ENCODE measurements at places on chromosomes 7 and 10.

- no peak for DNase-seq
Observed at GRCh38 chr7:55206235-55207029, 158.7 kb upstream of the LANCL2 start.

- peak; percentile 8 for DNase-seq
Observed at GRCh38 chr10:26525586-26525985, 87.4 kb downstream of the APBB1IP start.

DNA sequence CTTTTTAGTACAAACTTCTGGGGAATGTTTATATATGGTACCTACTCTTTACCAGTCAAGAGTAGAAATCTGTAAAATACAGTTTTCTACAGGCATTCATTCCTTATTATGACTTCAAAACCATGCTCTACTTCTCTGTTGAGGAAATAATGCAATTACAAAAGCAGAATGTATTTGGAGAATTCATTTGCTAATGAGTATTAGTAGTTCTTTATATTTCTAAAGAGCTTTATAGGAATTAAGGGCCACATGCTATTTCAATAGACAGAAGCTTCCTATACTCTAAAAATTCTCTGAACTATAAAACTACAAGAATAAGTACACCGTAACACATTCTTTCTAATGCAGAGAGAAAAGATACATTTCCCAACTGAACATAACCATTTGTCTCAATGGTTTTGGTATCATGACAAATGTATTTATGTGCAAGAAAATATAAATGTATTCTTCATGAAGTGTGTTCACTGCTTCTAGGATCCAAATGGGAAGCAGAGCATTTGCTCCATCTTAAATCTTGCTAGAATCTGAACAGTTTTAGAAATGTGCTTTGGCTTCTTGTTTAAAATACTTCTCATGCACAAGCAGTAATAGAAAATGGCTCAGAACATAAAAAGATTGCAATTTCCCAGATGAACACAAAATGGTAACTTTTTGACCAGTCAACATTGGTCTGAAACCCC is 21.8 kb downstream of the CDK1 start:
- DNase-seq, result no peak

DNA sequence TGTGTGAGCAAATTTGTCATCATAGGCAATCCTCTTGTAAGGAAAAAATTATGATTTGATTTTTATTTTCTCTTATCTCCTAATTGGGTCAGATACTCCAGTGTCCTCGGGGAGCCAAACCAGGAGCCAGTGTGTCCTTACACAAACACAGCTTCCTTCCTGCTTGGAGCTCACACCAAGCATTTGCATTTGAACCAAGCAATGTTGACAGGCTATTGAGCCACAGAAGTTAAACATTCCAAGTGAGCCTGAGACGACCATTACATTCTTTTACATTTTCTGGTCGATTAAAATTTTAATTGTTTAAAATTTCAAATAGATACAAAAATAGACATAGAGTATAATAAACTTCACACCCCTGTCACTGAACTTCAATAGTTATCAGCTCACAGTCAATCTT is 194.8 kb downstream of the CFTR start:
- no peak for DNase-seq

GRCh38 chr7:123657304-123657685 is 1.6 kb downstream of the LMOD2 start:
- no peak for DNase-seq

- no peak for DNase-seq
Observed at GRCh38 chr10:91977491-91977890, 53.9 kb downstream of the BTAF1 start.

DNA sequence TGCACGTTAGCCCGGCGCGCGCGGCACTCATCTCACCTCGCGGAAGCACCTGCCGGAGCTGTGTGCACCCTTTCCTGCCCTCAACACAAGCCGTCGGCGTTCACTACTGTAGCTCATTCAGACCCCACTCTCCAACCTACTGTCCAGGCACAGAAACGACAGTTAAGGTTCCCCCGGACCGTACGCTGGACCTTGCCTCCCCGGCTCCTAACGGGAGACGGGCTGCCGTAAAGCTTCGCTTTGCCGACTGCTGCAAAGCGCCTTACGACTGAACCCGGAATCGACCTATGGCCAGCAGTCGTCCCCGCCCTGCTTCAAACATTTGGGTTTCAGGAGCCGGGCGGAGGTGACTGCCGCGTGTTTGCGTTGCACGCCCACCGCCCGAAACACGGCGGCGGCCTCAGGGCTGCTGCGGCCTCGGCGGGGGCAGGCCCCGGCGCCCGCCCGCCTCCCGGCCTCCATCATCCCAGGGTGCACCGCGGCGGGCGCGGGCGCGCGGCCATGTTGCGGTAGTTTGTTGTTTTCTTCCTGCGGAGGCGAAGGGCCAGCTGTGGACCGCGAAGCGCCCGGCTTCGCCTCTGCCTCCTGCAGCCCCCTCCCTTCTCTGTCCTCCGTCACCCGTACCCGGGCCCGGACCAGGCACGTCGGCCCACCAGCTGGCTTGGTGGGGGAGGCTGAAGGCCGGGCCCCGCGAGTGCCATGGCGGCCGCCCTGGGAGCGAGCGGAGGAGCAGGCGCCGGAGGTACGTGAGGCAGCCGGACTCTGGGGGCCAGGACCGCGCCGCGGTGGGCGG is at the start of gene RBM33:
Gene RBM33 (plus strand): TSS at position 484 of the 793 bp plus-strand sequence. CDS start 216 bp downstream, at position 700.
- DNase-seq, result peak; percentile 93

GRCh38 chr7:39606352-39606751 is 17.0 kb upstream of the RALA start:
- peak; percentile 82 for DNase-seq

DNA sequence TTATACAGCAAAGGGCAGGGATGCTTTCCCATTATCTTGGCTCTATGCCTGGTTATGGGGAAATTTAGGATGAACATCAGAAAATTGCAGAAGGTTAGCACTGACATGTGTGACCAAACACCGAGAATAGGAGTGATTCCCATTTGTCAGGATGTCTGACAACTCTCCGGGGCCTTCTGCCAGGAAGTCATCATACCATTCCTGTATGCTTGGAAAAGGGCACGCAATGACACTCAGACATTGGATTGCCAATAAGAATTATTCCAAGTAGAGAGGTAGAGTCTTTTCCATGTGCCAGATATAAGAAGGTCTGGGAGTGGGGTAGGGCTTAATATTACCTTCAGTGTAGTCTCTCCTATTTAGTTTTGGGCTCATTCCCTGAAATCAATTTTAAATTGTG is 82.3 kb downstream of the MTPN start:
- no peak for DNase-seq

GRCh38 chr7:16395121-16395520 is 26.2 kb downstream of the CRPPA start:
- DNase-seq, result no peak

- no peak for DNase-seq
Observed at GRCh38 chr7:33685503-33685902, 219.8 kb upstream of the BMPER start.

DNA sequence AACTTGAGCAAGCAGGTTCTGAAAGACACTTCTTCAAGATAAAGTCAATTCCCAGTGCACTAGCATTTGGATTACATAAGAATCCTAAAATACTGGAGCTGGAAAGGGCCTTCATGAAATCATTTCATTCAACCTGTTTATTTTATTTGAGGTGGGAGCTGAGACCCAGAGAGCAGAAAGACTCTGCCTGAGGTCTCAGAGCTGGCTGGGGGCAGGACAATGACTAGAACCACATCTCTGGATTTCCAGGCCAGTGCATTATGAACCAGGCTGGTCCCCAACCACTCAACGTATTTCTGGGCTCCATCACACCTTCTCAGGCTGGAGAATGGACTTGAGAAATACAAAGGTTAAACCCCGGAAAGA is 8.4 kb downstream of the ANXA11 start:
- DNase-seq, result no peak

- peak; percentile 24 for DNase-seq
Observed at GRCh38 chr7:116899308-116899707, 36.9 kb downstream of the CAPZA2 start.

DNA sequence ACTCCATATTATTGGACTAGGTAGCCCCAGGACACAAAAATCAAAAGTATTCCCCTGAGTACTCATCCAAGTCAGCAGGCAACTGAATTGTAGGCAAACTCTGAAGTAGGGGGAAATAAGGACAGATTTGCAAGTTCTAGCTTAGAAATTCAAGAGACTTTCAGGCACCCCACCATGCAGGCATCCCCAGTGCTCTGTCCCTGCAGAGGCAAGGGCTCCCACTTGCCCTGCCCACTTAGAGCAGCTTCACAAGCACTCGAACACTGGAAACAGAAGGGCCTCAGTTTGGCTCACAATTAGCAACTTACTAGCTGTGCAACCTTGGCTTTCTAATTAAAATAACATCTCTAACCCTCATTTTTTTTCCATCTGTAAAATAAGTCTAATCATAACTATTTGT is 209.2 kb downstream of the C7orf25 start:
- no peak for DNase-seq

DNA sequence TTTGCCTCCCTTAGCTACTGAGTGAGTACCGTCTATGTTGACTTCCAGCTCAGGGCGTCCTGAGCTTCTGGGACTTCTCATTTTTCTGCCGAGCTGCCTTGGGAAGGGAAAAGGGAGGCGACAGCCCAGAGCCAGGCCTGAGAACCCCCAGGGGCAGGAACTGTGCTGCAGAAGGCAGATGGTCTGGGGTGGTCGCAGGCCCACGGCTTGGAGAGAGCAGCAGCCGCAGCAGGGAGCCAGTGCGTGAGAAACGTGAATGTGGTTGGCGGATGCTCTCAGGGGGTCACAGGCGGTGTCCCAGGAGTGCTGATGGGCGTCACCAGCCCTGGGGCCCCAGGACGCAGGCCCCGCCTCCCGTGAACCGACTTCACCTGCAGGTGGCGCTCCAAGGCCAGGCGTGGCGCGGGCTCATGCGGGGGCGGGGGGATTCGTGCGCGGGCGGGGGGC is 9.2 kb upstream of the PWWP2B start:
- peak; percentile 82 for DNase-seq

DNA sequence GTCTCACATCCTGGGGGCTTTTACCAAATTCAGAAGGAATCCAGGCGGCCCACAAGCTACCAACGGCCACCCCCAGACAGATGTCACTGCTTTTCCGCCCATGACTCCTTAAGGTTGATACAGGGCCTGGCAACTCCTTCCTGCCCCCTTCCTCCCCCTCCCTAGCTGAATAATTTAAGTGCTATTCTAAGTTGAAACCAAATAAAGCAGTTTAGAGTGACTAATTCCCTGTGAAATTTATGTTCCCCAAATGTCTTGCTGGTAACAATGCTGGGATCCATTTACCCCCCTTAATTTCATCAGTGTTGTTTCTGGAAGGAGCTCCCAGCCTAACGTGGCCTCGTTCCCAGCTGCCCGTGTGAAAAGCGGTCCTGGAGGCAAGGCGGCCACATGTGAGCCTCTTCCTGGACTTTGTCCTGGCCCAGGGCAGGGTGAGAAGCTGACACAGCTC is 109.6 kb downstream of the TMEM130 start:
- DNase-seq, result no peak

GRCh38 chr7:125061776-125062397 is 132.3 kb upstream of the POT1 start:
- peak; percentile 19 for DNase-seq

GRCh38 chr10:35637462-35637861 is 4.6 kb downstream of the FZD8 start:
- DNase-seq, result no peak

DNA sequence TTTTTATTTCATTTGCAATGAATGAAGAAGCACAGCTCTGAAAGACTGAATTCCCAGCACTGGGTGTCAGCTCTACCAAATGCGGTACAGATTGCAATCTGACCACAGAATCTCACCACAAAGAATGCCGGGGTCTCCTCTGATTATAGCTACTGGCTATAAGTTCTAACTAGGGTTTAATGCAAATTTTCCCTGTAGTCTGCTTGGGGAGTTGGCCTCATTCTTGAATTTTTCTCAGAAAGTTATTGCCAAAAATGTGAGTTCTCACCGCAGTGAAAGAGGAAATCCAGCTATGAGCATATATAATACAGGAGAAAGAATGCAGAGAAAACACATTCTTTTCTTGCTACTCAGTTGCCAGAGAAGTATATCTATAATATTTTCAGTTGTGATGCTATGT is 1255.7 kb upstream of the LRRTM3 start:
- DNase-seq, result peak; percentile 60

- DNase-seq, result peak; percentile 32
Observed at GRCh38 chr10:133124357-133125211, 35.4 kb upstream of the KNDC1 start.

DNA sequence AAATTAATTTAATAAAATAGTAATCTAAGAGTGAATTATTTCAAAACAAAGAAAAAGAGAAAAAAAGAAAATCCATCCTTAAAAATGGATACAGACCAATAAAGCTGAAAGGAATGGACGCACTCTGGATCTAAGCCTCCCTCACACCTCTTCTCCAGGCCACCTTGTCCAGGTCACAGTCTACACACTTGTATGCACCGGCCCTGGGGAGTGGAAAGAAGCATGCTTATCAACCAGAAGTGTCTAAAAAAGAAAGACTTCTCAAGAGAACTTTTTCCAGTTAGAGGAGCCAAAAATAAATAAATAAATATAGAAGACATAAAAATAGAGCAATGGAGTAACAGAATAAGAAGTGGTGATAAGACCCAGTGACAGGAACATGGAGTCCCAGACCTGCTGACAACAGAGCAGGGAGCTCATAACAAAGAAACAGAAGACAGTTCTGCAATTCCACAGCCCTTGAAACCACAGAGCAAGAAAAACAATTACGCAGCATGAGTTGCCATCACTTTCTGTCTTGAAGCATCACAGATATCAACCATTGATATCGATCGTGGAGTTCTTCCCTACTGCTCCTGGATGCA is 311.7 kb upstream of the NFE2L3 start:
- DNase-seq, result no peak

Measured in hematopoietic multipotent progenitor cell treated with erythropoietin and hydrocortisone succinate and interleukin-3 and kit ligand, for 6 days (in vitro differentiated cells).